ENCODE measurements at places on chromosomes 7 and 10. TPM values are rescaled to one million over a fixed set of nuclear protein-coding genes. Genes with fewer than 3 reads are reported as not detected.

FGFR2 gene
- total RNA-seq = 0.10 TPM

FKBP6 gene
- total RNA-seq = not detected

- H3K4me3 ChIP-seq = no peak overlapping the region
- DNase-seq = no peak
- H3K27ac ChIP-seq = no peak overlapping the region
- H3K27me3 ChIP-seq = no peaks in the 10 kb centered on the region
Observed at GRCh38 chr7:30430777-30431176, 47.8 kb downstream of the NOD1 start.

HOXA7 gene
- total RNA-seq = not detected

DNA sequence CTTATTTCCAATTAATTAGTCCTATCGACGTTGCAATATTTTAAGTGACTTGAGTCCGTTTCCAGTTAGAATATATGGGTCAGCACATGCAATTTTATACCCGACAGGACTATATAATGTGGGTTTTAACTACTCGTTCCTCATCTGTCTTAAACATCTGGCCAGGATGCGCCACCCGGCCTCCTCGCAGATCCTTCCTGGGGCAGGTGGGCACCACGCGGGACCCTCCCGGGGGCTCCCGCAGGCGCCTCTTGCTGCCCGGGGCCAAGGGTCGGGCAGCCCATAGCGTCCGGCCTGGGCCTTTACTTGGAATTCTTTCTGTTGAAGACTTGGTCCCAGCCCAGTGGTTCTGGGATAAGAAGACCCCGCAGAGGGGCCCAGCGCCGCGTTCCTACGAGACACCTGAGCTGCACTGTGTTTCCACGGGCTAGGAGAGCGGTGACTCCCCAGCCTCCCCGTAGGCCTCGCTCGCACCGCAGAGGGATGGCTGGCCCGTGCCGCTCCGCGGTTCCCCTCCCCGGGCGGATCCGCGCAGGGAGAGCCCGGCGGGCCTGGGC, 10.1 kb upstream of the MNX1 start:
- no peaks in the 10 kb centered on the region for H3K36me3 ChIP-seq
- peaks cover 17% of the 10 kb centered on the region for H3K4me1 ChIP-seq
- no peak for DNase-seq
- H3K27ac ChIP-seq = no peak overlapping the region
- no peak overlapping the region for H3K4me3 ChIP-seq

- peaks cover 42% of the 10 kb centered on the region for H3K36me3 ChIP-seq
- DNase-seq = no peak
- H3K4me3 ChIP-seq = no peak overlapping the region
- H3K27ac ChIP-seq = no peak overlapping the region
- H3K4me1 ChIP-seq = no peaks in the 10 kb centered on the region
Observed at GRCh38 chr10:49837051-49837478, 74.9 kb upstream of the OGDHL start.

DNA sequence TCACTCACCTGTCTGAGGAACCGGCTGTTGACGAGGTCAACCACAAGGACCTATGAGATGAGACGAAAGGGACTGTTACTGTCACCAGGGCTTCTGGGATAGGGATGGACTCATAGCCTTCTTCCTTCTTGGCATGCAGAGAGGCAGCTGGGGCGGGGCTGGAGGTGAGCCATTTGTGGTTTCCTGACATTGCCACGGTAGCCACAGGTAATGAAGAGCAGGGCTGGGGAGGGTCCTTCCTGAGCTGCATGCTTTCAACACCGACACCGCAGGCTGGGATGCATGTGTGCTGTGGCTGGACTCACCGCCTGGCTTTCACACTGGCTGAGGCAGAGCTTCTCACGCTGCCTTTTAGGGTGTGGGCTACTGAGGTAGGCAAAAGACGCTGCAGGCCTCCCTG, 46.4 kb upstream of the MKRN1 start:
- H3K4me1 ChIP-seq = peaks cover 14% of the 10 kb centered on the region
- H3K4me3 ChIP-seq = no peak overlapping the region
- no peak overlapping the region for H3K27ac ChIP-seq

GRCh38 chr7:112665709-112666108, 124.5 kb downstream of the TMEM168 start:
- no peak overlapping the region for H3K27ac ChIP-seq
- no peaks in the 10 kb centered on the region for H3K4me1 ChIP-seq
- no peak overlapping the region for H3K4me3 ChIP-seq
- H3K36me3 ChIP-seq = no peaks in the 10 kb centered on the region
- DNase-seq = no peak

- peaks cover 30% of the 10 kb centered on the region for H3K4me1 ChIP-seq
- DNase-seq = no peak
- no peak overlapping the region for H3K27ac ChIP-seq
- H3K27me3 ChIP-seq = peaks cover 10% of the 10 kb centered on the region
- H3K36me3 ChIP-seq = no peaks in the 10 kb centered on the region
- peak overlapping the region; percentile 5 for H3K4me3 ChIP-seq
Observed at GRCh38 chr7:73844131-73844547, 1.8 kb upstream of the METTL27 start.

ASZ1 gene
- total RNA-seq = not detected

DNA sequence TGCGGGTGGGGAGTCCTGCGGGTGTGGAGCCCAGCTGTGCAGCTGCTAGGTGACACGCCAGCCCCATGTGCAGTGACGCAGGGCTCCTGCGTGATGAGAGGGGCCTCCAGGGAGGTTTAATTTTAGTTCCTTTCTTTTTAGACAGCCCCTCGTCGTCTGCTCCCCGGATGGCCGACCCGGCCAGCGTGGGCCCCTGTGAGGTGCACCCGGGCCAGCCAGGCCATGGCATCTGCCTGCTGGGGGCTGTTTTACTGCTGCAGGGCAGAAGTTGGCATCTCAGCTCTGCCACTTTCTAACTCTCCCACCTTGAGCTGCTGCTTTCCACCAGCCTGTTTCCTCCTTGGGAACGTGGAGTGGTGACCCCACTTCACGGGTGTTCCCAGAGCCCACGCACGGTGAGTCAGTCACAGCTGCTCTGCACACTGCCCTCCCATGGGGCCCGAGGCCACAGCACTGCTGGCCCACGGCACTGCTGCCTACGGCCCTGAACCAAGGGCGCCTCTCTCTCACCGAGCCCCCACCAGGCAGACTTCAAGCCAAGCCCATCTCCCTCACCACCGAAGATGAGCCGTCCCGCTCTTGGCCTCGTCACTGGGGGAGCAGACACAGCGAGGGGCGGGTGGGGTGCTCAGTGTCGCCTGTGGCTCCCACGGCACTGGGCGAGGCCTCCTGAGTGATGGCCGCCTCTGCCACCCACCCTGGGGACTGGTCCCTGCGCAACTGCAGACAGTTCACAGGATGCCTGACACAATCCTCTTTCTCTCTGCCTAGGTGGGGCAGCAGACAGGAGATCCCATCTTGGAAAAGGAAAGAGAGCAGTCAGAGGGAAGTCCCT, 21.3 kb downstream of the CYP2W1 start:
- no peak for DNase-seq
- H3K36me3 ChIP-seq = peaks cover 5% of the 10 kb centered on the region
- H3K27me3 ChIP-seq = no peaks in the 10 kb centered on the region
- no peak overlapping the region for H3K4me3 ChIP-seq

Data from activated CD4-positive, alpha-beta memory T cell treated with anti-CD3 and anti-CD28 coated beads, Interleukin-2, amount 10 ng/mL, durations not matched to agents 7 days and 5 days (primary cell).